ENCODE measurements at places on chromosomes 13 and 19.

GRCh38 chr19:35546532-35546931 lies 1.1 kb downstream of the TMEM147 start:
- DNase-seq, result no peak

- DNase-seq, result no peak
Measured at GRCh38 chr19:41355802-41356201, 2.1 kb upstream of the TGFB1 start.

DNA sequence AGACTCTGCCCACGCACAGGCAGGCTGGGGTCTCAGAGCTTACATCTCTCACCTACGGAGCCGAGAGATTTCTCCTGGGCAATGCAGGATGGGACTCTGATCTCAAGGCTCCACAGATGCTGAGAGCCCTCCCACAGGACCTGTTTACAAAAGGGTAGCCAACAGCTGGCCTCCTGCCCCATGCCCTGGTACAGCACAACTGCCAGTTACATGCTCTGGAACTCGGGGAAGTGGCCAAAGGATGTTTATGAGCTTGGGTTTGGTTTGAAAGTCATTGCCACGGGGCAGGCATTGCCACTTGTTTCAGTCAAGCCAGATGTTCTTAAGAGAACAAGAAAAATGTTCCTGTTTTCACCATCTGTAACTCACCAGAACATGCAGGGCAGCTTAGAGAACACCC lies 3.5 kb downstream of the DHRS12 start:
- no peak for DNase-seq

- DNase-seq, result no peak
Measured at GRCh38 chr19:33376423-33376822, 2.9 kb downstream of the CEBPG start.

DNA sequence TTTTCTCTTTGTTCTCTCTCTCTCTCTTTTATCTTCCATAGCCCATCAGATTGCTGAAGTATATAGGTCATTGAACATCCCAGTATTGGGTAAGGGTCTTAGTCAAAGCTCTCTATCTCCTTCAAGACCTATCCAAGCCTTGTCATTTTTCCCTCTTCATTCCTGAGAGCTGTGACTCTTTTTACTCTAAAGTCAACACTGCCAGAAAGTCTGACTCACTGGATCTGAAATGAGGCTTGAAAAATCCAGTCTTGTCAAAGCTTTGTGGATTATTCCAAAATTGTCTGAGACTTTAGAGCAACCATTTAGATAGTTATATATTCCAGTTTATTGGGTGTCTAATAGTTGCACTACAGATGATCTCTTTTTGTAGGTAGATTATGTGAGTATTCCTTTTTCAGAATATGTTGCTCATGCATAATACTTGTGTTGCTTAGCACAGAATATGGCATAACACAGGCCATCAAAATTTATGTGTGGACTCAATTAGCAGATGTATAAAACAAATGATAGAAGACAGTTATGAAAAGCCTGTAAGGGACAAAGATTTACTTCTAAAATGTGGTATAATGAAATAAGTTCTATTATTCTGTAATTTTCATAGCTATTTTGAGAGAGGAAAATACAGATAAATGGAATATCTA lies 389.3 kb upstream of the PCDH9 start:
- no peak for DNase-seq

- DNase-seq, result no peak
Measured at GRCh38 chr13:74533226-74533625, 399.0 kb upstream of the KLF12 start.

DNA sequence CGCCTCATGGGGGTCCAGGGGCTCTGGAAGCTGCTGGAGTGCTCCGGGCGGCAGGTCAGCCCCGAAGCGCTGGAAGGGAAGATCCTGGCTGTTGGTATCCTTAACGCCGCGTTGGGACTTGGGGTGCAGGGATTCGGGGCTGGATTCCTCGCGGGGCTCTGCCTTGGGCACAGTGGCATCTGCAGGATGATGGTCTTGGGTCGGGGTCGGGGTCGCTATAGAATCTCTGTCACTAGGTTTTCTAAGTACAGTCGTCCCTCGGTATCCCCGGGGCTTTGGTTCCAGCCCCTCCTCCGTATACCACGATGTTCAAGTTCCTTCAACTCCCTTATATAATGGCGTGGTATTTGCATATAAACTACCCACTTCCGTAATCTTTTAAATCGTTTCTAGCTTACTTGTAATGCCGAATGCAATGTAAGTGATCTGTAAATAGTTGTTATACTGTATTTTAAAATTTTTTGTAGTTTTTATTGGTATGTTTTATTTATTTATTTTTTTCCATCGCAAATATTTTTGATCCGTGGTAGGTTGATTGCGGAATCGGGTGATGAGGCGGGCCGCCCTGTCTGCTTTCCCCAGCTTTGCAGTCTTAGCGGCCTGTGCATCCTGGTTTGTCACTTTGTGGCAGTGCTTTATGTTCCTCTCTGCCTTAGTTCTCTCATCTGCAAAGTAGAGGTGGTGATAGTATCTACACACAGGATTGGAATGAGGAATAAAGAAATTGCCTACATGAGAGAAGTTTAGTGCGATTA lies 606 bp downstream of the ERCC5 start:
- peak; percentile 25 for DNase-seq

DNA sequence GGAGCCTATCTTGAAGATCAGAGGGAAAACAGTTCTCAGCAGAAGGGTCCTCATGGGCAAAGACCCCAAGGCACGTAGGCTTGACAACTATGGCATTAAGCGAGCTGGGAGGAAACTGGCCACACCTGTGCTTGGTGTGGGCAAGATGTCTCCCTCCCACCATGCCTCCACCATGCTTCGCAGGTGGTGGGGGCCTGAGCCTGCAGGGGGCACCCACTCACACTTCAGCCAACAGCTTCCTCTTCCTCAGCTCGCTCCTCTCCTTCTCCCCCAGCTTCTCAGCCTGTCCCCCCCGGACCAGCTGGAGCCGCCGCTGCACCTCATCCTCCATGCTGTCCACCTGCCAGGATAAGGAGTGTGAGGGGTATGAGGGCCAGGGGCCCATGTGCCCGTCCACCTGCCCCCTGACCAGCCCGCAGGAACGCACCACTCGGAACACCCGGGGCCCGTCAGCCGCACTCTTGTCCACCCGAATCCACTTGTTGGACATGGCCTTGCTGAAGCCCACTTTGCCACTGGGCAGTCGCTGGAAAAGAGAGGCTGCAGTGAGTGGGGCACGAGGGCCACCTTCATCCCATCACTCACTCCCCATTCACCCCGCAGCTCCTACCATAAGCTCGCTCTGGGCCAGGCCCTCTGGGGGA lies 3.4 kb downstream of the FARSA start:
- no peak for DNase-seq

- no peak for DNase-seq
Measured at GRCh38 chr13:45826731-45827130, 24.8 kb downstream of the SIAH3 start.

GRCh38 chr13:20988909-20989655 lies 72.3 kb downstream of the LATS2 start:
- no peak for DNase-seq

DNA sequence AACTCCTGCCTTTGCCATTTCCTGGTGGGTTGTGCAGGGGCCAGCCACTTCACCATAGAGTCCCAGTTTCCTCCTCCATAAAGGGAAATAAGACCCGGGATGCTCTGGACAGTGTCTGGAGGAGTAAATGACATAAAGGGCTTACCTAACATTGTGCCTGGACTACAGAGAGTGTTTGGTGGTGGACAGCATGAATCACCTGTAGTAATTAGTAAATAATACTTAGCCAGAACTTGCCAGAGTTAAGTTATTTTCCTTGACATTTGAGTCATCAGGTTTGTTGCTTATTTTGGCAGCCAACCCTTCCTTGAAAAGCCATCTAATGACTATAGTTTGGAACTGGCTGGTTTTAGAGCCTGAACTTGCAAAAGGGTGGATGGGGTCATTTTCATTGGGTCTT lies 159.2 kb downstream of the SLC7A1 start:
- DNase-seq, result no peak

- DNase-seq, result no peak
Measured at GRCh38 chr13:33544308-33544707, 258.8 kb upstream of the STARD13 start.

- no peak for DNase-seq
Measured at GRCh38 chr13:100674572-100674871, at the start of gene TMTC4. TSS of gene TMTC4 (minus strand) at chr13:100674795. CDS start at chr13:100670362, 4,433 bp downstream.

DNA sequence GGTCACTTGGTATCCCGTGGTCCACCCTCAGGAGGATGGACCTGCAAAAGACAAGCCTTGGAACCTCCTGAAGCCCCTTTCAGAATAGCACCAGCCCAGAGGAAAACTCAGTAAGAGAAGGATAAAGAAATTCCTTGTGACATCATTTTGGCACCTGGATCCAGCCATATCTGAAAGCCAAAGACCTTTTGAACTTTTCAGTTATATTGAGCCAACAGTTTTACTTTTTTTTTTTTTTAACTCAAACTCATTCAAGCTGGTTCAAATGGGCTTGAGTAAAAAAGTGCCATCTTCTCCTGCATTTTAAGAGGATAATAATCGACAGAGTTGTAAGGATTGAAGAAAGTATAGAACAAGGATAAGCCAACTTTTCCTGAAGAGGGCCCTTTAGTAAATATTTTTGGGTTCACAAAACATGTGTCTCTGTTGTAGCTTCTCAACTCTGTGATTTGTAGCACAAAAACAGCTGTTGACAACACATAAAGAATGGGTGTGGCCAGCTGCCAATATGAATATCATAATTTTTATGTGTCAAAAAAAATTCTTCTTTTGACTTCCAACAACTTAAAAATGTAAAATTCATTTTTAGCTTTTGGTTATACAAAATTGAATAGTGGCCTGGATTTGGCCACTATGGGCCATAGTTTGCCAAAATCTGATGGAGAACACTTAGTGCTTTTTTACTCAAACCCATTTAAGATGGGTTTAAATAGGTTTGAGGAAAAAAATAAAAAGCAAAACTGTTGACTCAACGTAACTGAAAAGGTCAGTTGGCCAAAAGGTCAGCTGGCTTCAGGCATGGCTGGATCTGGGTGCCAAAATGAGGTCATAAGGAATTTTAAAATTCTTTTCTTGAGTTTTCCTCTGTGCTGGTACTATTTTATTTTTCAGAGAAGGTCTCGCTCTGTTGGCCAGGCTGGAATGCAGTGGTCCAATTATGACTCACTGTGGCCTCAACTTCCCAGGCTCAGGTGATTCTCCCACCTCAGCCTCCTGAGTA lies 50.7 kb downstream of the ACSBG2 start:
- no peak for DNase-seq

DNA sequence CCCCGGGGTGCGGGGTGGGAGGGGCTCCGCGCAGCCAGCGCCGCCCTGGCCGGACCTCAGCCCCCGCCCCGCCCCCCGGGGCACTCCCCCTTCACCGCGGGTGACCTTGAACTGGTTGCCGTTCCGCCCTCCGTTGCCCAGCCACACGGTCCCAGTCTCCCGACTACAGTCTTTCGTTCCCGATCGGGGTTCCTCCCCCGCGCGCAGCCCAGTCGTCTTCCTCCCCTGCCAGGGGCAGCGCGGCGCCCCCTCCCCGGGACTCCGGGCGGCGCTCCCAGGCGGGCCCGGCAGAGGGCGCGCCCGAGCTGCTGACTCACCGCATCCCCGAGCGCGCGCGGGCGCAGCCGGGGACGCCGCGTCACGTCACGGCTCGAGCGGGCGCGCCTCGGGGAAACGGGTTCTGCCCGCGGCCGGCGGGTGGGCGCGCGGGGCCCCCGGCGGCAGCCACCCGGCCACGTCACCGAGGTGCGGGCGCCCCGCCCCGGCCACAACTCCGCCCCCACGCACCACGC lies 459 bp downstream of the MIDN start:
- DNase-seq, result peak; percentile 83

GRCh38 chr19:14080887-14081796 lies 4.4 kb downstream of the C19orf67 start:
- peak; percentile 99 for DNase-seq

DNA sequence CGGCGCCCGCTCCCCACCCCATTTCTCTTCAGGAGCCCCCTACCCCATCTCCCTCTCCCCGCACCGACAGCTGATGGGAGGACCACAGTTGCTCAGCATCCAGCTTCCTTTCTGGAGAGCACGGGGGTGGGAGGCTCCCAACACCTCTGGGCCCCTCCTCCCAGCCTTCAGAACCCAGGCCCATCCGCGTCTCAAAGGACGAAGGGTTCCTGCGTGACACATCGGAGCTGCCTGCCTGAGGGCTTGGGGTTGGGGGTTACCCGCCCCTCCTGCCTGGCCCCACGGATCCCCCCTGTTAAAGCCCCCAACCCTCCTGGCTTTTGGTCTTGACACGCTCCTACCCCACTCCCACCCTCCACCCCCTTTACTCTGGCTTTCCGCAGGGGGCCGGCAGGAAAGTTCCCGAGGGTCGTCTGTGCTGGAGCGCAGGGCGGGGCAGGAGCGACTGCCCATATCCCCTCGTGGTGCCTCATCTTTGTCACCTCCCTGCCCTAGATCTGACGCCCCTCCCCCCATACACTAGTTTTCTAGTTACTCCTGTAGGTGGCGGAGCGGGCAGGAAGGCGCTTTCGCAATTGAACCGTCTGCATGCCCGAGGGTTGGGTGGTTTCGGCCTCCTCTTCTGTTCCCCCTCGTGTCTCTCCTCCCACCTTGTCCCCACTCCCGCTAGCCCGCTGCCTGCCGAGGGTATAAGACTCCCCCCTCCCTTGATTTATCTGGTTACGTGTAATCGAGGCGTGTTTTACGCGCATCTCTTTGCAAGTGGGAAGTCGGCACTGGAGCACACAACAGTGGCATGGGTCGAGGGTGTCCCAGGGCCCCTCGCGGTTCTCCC lies 924 bp downstream of the TRAPPC5 start:
- peak; percentile 73 for DNase-seq

DNA sequence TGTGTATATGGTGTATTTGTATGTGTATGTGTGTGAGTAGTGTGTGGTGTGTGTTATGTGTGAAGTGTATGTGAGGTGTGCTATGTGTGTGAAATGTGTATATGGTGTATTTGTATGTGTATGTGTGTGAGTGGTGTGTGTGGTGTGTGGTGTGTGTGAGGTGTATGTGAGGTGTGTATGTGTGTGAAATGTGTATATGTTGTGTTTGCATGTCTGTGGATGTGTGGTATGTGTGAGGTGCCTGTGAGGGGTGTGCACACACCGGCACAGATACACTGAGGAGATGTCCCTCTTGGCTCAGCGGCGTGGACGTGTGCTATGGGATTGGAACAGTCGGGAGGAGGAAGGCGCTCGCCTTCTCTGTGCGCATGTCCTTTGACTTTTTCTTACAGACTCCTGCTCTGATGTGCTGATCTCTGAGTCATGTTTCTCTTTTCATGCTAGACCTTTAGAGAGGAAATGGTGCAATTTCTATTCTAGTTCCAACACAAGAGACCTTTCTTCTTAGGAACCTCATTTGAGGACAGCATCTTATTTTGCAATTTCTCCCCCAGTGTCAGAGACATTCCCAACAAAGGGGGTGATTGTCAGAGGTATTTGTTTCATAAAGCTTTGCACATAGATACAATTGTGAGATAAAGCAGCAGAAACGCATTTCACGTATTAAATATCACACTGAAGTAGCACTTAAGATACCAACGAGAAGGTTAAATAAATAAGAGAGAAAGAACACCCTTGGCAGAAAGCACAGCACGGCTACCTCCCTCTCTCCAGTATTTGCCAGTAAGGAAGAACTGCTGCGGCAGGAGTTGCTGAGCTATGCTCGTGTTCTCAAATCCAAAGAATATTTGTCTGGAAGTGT lies 11.3 kb upstream of the TNFRSF19 start:
- no peak for DNase-seq

DNA sequence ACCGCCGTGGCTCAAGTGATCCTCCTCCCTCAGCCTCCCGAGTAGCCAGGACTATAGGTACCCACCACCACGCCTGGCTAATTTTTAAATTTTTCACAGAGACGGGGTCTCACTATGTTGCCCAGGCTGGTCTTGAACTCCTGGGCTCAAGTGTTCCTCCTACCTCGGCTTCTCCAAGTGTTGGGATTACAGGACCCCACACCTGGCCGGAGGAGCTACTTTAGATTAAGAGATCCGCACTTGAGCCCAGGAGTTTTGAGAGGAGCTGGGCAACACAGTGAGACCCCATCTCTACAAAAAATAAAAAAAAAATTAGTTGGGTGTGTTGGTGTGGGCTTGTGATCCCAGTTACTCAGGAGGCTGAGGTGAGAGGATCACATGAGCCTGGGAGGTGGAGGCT lies 9.0 kb upstream of the ZNF460 start:
- DNase-seq, result no peak
